ENCODE measurements at places on chromosomes 4 and X. TPM values are rescaled to one million over a fixed set of nuclear protein-coding genes. Genes with fewer than 3 reads are reported as not detected.

AMBN gene
- not detected for total RNA-seq

DNA sequence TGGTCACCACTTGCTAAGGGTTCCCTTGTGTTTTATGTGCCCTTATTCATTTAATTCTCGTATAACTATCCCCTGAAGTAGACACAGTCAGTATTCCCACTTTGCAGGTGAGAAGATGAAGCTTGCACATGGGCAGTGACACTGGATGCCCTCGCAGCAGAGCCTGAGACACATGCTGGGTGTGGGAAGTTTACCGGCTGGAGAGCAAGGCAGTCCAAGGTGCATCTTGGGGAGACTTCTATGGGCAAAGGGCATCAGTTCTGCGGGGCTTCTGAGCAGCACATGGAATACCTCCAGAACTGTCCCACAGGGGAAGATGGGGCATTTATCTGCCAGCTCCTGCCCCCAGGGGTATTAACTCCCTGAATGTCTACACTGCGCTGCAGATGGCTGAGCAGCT is 92.2 kb downstream of the SLC2A9 start:
- no peak for DNase-seq

DNA sequence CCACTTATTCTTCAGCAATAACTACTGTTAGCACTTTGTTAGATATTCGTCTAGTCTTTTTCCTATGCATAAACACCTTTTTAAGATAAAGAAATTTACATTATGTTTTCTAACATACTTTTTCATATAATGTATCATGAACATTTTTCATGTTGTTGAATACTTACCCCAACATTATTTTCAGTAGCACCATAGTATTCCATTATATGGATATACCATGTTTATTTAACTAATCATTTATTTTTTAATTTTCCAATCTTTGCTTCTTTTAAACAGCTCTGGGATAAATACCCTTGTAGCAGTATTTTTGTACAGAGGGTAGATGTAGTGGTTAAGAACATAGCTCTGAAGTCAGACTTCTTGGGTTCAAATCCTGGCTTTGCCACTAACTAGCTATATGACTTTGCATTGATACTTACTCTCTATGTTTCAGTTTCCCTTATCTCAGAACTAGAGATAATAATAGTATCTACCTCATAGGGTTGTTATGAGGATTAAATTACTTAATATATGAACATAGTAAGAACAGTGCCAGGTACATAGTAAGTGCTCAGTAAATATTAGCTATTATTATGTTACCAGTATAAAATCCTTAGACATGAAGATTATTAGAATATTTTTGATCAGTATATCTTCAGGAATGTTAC is 11.3 kb downstream of the EXOC1 start:
- no peak for DNase-seq

DNA sequence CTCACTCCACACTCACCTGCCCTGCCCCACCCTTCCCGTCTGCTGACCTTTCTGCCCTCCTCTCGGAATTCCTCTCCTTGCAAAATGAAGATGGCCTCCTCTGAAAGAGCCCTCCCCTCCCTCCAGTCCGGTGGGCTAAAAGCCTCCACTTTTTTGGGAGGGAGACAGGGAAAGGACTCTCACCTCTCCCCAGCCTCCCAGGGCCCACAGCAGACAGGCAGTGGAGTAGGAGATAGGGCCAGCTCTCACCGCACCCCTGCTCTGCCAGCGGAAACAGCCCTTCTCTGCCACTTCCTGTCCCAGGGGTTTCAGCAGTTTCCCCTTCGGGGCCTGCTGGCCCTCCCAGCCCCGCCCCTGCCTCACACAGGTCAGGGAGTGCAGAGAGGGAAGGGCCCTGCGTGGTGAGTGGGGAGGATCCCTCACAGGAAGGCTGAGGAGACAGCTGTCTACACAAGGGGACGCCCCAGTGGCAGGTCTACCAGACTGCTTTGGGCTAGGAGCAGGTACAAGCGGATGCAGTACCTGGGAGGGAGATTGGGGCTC is 18.2 kb downstream of the ELF4 start:
- peak; percentile 52 for DNase-seq

DNA sequence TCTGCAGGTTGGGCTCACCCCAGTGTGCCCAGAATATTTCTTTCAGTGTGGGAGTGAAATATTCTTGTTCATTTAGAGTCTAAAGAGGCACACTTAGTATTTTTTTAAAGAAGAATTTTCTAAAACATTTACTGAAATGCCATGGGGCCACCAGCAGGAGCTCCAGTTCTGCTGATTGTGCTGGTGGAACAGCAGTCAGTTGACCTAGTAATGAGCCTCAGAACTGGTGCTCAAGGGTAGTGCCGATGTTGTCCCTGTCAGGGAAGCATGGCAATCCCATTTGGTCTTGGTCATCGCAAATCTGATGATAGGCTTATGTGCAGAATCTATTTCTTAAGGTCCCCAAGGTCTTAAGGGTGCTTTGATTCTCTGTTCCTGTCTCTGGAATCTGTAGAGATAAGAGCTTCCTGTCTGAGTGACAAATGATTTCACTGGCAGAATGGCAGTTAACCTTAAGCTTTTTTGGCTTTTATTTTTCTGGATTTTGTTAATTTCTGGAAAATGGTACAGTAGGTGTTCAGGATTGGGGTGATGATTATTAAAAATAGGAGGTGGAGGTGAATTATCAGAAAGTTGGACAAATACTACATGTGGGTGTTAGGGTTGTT is 31.3 kb downstream of the JADE1 start:
- DNase-seq, result no peak

PDE6B gene
- 7.5 TPM for total RNA-seq

- no peak for DNase-seq
These were observed 537.8 kb upstream of the BOD1L1 start for GRCh38 chr4:14165222-14165920.

CYLC1 gene
- total RNA-seq, result not detected

DNA sequence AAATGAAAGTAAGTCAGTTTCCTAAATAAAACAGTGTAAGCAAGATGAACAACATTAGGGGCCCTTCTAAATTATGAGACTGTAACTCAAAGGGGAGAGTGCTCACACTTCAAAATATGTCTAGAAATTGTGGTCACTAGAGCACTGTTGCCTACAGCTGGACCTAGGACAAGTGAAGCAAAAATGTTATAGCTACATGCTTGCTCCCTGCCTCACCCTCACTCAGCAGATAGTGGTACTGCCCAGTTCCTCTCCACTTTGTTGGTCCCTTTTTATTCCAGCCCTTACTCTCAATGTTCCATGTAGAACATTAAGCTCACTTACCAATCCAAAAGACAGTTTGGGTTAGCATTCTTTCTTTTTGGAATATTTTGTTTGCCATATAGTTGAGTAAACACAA is 147.3 kb downstream of the GRIA3 start:
- no peak for DNase-seq

DCHS2 gene
- total RNA-seq, result 0.17 TPM

CXCL11 gene
- total RNA-seq, result 2.0 TPM

DNA sequence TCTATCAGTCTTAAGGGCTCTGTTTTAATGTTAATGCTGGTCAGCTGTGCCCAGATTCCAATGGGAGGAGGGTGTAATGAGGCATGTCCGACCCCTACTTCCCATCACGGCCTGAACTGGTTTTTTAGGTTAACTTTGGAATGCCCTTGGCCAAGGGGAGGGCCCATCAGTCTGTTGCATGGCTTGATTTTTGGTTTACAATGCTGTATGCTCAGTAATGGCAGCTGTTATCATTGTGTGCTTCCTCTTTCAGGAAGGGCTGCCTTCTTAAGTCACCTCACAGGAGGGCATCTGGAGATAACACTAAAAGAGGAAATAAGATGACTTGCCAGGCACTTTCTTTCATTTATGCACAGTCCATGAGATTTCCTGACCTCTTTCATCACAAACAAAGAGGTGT is 36.3 kb downstream of the ATXN3L start:
- peak; percentile 83 for DNase-seq

ADAD1 gene
- total RNA-seq, result not detected

GRCh38 chr4:36919721-36920120 is 324.8 kb upstream of the NWD2 start:
- DNase-seq, result no peak

DNA sequence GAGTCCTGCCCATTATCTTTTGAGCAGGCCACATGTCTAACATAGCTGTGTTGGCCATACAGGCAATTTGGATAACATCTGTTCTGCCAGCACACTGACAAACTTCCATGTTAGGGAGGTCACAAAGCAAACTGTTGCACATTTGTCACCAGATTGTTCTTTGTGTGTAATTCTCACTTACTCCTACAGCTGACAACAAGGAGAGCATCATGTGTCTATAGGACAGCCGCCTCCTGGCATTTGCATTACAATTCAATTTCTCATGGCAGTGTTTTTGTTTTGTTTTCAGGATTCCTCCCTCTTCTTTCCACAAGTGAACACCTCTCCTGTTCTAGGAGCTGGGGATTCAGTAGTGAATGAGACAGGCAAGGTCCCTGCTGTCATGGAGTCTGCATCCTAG is 94.3 kb upstream of the LEF1 start:
- DNase-seq, result no peak

ATP5ME gene
- 95.5 TPM for total RNA-seq

GRCh38 chr4:73417973-73418372 is 13.9 kb downstream of the ALB start:
- DNase-seq, result no peak

CLCN5 gene
- 8.7 TPM for total RNA-seq

- DNase-seq, result no peak
These were observed 31.0 kb downstream of the ZNF185 start for GRCh38 chrX:152928761-152929400.
